Colonic mucosa (tissue), 4 donors: ENCODE measurements at places on chromosomes 2 and 18.
A peak's percentile ranks its signal among the peaks of the same experiment; 100 is the strongest.

DNA sequence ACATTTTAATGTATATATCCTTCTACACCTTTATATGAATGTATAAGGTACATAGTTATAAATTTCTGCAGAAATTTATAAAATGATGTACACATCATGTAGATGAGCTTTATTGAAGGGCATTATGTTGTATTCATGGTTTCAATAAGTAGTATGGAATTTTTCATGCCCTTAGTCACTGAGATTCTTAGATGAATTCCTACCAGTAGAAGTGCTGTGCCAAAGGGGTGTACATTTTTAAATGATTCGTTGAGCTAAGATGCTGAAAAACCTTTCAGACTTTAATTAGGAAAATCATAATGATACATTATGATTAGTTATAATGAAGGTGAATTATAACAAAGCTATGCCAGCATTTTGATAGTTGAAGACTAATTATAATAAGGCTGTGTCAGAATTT lies 115.2 kb downstream of the ZNF236 start:
- no peak for DNase-seq

DNA sequence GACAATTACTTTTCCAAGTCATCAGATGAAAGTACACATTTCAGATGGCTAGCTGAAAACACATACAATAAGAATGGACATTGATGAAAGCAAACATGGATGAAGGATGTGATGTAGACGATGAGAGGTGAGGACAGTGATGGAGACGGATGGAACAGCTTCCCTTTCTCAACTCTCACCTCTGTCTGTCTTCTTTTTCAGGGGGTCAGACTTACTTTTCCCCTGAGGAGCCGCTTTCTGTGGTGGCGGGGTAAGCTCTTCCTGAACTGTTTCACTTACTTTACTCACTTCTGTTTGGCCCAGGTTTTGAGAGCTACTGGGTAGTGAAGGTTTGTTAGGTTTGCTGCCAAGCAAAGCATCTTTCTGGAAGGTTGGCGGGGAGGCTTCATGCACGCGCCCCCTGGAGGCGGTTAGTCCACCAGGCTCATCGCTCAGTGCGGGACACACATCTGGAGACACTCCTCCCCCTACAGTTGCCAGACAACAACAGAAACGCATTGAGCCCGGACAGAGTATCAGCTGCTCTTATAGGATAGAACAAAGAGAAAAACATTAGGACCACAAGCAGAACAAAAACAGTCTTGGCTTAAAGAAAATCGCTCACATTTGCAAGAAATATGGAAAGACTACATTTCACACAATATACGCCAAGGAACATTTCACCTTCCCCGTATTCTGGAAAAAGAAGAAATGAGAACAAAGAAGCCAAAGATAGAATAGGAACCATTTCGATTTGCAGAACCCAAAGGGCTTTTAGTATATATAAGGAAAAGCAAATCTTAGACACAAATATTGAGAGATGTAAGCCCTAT lies 90.5 kb downstream of the MYOM1 start:
- DNase-seq, result peak; percentile 85

- no peak for DNase-seq
Measured at GRCh38 chr2:207092818-207093217, 72.9 kb downstream of the KLF7 start.

DNA sequence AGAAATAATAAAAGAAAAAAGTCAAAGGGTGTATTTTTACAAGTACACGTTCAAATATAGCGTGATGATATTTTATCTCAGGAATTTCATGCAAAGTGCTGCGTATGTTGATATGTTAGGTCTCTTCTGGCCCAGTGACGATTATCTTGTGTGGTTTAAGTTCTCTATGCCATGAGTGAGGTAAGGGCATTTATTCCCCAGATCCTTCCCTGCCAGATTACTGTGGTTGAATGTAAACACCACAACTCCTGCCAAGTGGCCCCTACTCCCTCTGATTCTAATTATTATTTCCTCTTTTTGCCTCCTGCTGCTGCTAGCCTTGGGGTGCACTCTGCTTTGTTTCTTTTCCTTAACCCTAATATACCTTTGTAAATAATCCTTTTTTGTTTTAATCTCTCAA lies 12.2 kb downstream of the SCN2A start:
- no peak for DNase-seq

GRCh38 chr2:57516698-57517340 lies 529.8 kb upstream of the VRK2 start:
- DNase-seq, result no peak
